OCI-M1 (cell line): ENCODE measurements at places on chromosomes 13 and 19.

DNA sequence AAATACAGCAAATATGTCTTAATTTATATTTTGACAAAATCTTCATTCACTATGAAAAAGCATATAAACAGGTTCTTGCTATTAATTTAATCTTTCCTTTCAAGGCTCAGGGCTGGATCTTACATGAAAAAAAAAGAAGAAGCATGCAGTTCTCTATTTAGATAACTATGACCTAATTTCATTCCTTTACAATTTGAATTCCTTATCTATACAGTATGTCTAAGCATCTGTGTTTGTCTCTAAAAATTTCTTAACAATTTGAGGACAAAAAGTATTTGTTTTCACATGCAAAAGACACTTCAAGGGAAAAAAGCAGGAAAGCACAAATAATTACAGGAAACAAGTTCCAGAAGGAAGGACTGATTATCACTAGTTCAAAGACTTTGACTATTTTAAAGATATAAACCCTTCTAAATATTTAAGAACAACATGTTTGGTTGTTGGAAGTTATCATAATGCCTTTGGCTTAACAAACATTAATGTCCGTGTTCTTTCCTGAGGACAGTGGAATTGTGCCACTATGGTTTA is 157.5 kb downstream of the TBC1D4 start:
- DNase-seq = peak; percentile 44

DNA sequence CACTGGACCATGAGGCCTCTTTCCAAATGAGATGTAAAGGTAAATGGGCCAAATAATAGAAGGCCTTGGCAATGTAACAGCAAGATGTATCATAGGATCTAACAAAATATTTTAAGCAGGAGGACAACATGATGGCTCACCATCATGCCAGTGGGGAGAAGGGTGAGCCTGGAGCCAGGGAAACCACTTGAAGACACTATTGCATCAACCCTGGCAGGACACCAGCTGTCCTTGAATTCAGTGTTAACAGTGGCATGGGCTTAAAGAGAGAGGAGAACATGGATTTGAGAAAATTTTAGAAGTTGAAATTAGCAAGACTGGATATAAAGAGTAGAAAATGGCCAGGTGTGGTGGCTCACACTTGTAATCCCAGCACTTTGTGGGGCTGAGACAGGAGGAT is 6.7 kb upstream of the RCBTB2 start:
- no peak for DNase-seq

- DNase-seq = peak; percentile 26
These were observed 176.9 kb downstream of the SHISA2 start for GRCh38 chr13:25874907-25875306.

DNA sequence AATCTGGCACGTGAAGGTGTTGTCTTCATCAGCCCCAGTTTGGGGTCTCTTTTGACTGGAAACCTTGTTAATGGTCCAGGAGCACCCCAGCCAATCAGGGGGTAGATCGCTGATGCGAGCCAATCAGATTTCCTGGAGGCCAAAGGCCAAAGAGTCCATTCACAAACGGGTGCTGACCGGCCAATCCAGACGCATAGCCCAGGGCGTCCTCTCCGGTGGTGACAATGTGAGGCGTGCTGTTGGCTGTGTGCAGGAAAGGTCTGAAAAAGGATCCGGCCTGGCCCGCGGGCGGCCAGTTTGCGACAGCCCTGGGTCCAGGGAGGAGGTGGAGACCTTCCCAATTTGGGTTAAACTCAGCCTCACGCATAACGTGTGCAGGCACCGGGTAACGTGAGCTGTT is 3.1 kb downstream of the MAST3 start:
- DNase-seq = no peak

- no peak for DNase-seq
These were observed 47.0 kb downstream of the SPTBN4 start for GRCh38 chr19:40513741-40514315.

DNA sequence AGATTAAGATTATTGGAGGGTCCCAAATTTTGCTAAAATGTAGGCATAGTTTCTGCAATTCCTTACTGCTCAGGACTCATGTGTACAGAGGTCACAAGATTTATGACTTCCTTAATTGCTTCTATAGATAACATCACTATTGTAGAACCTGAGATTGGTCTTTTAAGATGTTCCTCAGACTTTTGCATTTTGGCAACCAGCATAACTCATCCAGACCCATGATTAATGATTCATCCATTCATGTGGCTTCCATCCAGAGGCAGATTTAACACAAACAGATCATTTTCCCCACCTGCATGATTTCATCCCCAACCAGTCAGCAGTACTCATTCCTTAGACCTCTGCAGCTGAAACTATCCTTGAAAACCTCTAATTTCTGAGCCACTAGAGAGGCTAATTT is 34.5 kb upstream of the CEACAM8 start:
- no peak for DNase-seq

GRCh38 chr19:41670755-41671154 is 17.3 kb downstream of the CEACAM7 start:
- no peak for DNase-seq

DNA sequence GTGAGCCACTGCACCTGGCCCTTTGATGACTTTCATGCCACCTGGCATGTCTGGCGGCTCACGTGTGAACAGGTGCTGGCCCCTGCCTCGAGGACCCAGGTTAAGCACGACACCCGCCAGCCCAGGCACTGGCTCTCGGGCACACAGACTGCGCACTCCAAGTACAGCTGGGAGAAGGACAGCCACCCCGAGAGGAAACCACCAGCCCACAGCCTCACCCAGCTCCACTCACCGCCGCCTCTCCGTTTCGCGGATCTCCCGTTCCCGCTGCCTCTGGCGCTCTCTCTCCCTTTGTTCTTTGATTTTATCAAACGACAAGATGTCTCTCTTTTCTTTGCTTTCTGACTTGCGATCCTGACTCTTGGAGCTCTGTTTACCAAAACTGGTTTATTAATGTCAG is 27.4 kb upstream of the TINCR start:
- DNase-seq = no peak

GRCh38 chr19:6219586-6220290 is 60.0 kb downstream of the MLLT1 start:
- DNase-seq = no peak

- peak; percentile 97 for DNase-seq
These were observed at the start of gene ZNF665 for GRCh38 chr19:53192771-53193534. TSS of gene ZNF665 (minus strand) at chr19:53193358. CDS start at chr19:53182898, 10,460 bp downstream.

DNA sequence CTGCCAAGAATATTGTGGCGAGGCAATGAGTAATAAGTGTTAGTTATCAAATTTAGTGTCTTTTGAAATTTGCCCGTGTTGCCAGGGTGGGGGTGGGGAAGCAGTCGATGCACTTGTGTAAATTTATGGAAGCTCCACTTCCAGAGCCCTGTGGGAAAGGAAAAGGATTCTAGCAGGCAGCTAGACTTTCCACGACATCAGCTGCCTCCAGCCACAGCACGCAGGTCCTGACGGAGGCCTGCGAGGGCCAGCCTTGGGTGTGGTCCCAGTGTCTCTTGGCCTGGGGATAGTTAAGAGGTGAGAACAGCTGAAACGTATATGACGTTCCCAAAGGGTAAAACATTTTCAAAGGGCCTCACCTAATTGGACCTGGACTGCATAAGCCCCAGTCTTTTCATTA is 433.0 kb downstream of the TSHZ3 start:
- DNase-seq = no peak

DNA sequence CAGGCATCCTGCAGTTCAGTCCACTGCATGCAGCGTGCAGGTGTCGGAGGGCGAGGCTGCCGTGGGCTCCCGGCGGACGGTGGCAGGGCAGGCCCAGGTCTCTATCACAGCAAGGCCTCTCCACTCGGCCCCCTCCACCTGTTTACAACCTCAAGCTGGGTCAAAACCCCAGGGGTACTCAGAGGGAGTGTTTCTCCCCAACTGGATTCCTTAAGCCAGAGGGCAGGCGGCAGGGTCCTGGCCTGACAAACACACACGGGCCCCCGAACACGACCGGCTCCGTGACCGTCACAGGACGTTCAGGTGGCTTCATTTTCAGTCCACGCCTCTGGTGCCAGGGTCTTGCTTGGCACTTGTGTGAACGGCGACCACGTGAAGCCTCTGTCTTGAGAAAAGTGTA is 23.5 kb downstream of the RASA3 start:
- DNase-seq = no peak

DNA sequence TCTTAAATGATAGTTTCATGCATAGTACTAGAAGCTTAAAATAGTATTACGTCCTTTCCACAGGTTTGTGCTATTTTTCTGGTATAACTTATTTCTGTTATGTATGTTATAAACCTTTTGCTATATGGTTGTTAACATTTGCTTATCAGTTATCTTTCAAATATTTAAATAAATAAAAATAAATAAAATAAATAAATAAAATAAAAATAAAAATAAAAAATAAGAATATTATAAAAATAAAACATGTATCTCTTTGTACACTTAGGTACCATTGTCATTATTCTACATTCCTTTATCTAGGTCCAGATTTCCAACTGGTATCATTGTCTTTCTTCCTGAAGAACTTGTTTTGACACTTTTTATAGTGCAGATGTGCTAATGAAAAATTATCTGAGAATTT is 1310.4 kb upstream of the SLC10A2 start:
- DNase-seq = no peak

DNA sequence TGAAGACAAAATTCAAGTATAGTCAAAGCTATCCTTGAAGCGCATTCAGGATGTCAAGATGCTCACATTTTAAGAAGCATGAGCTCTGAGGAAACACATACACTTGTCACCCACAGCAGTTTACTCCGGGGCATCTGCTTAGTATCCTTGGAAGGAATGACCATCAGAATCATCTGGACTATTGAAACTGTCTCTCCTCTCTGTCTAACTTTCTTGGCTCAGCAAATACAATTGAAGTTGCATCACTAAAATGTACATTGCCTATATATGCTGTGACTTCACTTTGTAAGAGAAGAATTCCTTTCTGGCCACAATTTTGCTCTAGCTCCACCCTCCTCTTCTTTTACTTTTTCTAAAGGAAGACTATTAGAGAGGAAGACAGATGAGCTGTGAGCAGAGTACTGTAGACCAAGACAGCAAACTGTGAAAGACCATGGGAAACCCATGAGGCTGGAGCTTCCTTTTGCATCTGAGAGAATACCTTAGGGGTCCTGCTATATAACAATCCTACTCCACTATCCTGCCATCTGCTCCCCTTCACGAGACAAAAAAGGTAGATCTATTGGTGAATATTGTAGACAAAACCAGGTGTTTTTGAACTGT is 906.3 kb downstream of the PCDH9 start:
- DNase-seq = no peak

GRCh38 chr19:58326501-58326913 is 287 bp upstream of the ZSCAN22 start:
- no peak for DNase-seq

DNA sequence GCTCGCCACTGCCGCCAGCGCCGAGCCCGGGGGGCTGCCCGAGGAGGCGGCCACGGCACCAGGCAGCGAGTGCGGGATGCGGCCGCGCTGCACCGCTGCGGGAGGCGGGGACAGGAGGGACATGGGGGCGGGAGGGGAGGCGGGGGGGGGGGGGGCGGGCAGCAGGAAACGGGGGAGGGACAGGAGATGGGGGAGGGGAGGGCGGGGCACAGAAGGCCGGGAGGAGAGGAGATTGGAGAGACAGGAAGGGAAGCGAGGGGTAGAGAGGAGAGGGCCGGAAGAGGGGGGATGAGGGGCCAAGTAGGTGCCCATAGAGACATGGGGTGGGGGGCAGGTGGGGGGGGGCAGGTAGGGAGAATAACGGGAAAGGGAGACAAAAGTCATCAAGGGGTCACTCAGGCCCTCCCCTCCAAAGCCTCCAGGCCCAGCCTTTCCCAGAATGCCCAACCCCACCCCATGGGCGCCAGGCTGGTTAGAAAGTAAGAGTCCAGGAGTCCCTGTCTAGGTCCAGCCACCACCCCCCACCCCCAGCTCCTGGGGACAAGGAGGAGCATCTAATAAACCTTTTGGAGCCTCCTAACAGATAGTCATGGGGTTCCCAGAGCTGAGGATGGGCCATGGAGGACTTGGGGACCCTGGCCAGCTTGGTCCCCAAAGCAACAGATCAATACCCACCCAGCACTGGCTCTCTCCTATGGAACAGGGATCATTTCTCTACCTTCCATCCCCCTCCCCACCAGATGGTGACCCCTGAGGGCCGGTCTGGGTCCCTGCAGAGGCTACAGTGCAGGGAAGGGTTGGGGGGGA is 9.5 kb downstream of the NR2F6 start:
- peak; percentile 90 for DNase-seq

DNA sequence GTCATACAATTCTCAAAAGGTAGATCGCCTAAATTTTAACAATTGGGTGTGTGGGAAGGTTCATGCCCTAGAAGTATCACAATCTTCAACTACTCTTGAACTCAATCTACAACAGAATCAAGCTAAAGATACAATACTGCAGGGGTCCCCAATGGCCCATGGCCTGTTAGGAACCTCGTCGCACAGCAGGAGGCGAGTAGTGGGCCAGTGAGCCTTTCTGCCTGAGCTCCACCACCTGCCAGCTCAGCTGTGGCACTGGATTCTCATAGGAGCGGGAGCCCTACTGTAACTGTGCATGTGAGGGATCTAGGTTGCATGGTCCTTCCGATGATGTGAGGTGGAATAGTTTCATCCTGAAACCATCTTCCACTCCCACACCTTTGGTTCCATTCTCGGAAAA is 230.6 kb downstream of the KLF12 start:
- DNase-seq = no peak

DNA sequence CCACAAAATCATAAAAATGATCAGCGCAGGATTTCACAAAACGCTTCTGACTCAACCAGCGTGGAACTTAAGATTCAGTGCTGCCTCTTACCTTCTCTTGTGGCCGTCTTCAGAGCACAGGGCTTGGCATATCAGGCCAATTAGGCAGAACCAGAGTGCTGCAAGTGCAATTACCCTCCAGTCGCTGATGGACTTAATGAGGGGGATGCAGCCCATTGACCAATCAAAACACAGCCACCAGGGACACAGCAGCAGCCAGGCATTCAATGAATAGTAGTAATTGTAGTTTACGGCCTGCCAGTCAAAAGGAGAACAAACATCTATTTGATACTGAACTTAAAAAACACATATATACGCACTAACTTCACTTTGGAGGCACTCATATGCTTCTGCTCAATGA is 38.2 kb downstream of the TMTC4 start:
- DNase-seq = no peak

DNA sequence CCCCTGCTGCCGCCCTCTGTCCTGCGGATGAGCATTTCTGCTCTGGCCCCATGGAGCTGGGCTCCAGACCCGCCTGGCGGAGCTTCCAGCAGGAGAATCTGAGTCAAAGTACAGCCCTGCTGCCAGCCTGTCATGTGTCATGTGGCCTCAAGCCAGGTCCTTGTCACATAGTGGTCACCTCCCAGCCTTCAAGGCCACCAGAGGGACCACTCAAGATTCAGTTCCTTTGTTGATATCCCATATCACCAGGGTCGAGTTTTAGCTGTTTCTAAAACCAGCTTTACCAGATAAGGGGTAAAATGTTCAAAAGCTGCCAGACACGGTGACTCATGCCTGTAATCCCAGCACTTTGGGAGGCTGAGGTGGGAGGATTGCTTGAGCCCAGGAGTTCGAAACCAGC is 13.4 kb downstream of the THOP1 start:
- no peak for DNase-seq

GRCh38 chr13:20940083-20940482 is 37.5 kb upstream of the XPO4 start:
- no peak for DNase-seq
